ENCODE measurements at places on chromosomes 6 and 20. TPM values are rescaled to one million over a fixed set of nuclear protein-coding genes. Genes with fewer than 3 reads are reported as not detected.

GRCh38 chr20:32652739-32653526 is 20.8 kb downstream of the C20orf203 start:
- no peak overlapping the region for H3K4me3 ChIP-seq
- no peak overlapping the region for H3K27ac ChIP-seq
- DNase-seq = peak; percentile 97
- no peaks in the 10 kb centered on the region for H3K36me3 ChIP-seq
- H3K4me1 ChIP-seq = peaks cover 2% of the 10 kb centered on the region

- no peaks in the 10 kb centered on the region for H3K36me3 ChIP-seq
- no peaks in the 10 kb centered on the region for H3K4me1 ChIP-seq
- DNase-seq = no peak
Measured at GRCh38 chr6:170023620-170024521, 267.0 kb downstream of the DLL1 start.

- H3K4me3 ChIP-seq = no peak overlapping the region
- peaks cover 8% of the 10 kb centered on the region for H3K27me3 ChIP-seq
- DNase-seq = no peak
- H3K36me3 ChIP-seq = no peaks in the 10 kb centered on the region
- no peak overlapping the region for H3K27ac ChIP-seq
Measured at GRCh38 chr20:38253571-38253970, 7.0 kb downstream of the KIAA1755 start.

- no peaks in the 10 kb centered on the region for H3K36me3 ChIP-seq
- H3K27ac ChIP-seq = no peak overlapping the region
- no peak for DNase-seq
Measured at GRCh38 chr20:62466072-62466760, 9.6 kb downstream of the GATA5 start.

DNA sequence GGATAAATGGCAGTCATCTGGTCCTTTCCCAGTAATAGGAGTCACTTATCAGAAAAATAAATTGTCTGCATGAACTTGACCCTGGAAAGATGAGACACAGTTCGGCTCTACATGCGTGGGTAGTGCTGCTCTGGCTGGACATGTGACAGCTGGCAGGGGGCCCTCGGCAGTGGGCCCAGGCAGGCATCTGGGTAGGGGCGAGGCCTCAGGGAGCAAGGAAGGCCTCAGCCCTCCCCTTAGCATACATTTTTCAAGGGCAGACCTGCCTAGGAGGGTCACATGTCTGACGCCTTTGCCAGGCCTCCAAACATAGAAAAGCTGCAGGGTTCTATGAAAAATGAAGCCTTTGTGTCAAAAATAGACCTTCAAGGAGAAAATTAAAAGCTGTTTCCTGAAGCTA is 12.8 kb upstream of the ILRUN start:
- no peak overlapping the region for H3K4me3 ChIP-seq
- H3K4me1 ChIP-seq = peaks cover 5% of the 10 kb centered on the region
- H3K27me3 ChIP-seq = no peaks in the 10 kb centered on the region
- no peaks in the 10 kb centered on the region for H3K36me3 ChIP-seq
- DNase-seq = no peak
- no peak overlapping the region for H3K27ac ChIP-seq

- peaks cover 2% of the 10 kb centered on the region for H3K27me3 ChIP-seq
- no peak for DNase-seq
- peaks cover 7% of the 10 kb centered on the region for H3K4me1 ChIP-seq
- no peak overlapping the region for H3K27ac ChIP-seq
- no peak overlapping the region for H3K4me3 ChIP-seq
Measured at GRCh38 chr6:119083007-119083406, 4.5 kb upstream of the FAM184A start.

DNA sequence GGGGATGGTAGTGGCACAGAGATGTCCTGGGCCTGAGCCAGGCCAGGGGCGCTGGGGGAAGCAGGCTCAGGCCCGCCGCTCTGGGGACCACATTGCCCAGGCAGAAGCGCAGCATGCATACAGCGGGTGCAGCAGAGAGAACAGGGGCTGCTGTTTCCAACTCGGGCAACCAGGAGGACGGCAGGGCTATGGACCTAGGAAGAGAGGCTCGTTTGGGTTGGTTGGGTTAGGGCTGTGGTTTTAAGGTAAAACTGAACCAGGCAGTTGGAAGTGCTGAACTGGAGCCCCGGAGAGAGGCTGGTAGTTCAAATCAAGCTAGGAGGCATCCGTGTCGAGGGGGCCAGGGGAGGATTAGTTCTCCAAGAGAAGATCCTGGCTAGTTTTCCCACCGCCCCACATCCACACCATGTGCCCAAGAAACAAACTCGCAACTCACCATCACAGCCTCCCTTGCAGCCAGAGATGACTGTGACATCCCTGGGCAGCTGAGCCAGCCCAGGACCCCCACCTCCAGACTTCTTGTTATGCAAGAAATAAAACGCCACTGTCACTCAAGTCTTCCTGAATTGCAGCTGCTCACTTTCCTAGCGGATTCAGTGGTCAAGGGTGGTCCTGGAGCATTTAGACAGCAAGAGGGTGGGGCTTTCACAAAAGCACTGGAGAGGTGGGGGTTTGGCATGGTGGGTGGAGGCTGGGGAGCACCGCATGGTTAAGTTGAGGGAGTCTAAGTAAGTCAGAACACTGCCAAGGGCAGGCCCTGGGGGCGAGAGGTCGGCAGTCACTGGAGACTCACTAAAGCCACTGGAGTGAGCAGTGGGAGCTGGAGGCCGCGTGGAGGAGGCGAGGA is 161.2 kb downstream of the GRM4 start:
- H3K4me1 ChIP-seq = peaks cover 37% of the 10 kb centered on the region
- no peak overlapping the region for H3K27ac ChIP-seq
- H3K36me3 ChIP-seq = peaks cover 1% of the 10 kb centered on the region

DNA sequence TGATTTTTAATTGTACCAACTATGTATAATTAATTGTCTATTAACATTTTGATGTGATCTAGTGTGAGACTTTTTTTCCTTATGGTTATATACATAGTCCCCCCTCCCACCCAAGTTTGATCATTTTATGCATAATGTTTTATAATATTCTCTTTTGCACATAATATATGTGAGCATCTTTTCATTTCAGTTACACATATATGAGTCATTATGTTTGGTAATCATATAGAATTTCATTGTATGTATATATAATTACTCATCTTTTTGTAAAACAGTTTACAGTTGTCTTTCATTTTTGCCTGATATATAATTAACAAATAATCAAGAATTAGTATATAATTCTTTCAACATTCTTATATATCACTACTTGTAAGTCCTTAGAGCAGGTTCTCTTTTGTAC is 15.0 kb downstream of the RWDD1 start:
- H3K27ac ChIP-seq = no peak overlapping the region
- no peaks in the 10 kb centered on the region for H3K4me1 ChIP-seq
- no peak for DNase-seq
- no peak overlapping the region for H3K4me3 ChIP-seq

- no peak for DNase-seq
- H3K4me1 ChIP-seq = no peaks in the 10 kb centered on the region
- no peaks in the 10 kb centered on the region for H3K36me3 ChIP-seq
- no peak overlapping the region for H3K27ac ChIP-seq
Measured at GRCh38 chr6:55777469-55777868, 97.9 kb downstream of the BMP5 start.

- peaks cover 80% of the 10 kb centered on the region for H3K27me3 ChIP-seq
- H3K4me1 ChIP-seq = peaks cover 5% of the 10 kb centered on the region
- H3K36me3 ChIP-seq = no peaks in the 10 kb centered on the region
- peak within 1 kb of the TSS; percentile 33 for H3K4me3 ChIP-seq
- H3K27ac ChIP-seq = no peak within 1 kb of the TSS
Measured at GRCh38 chr20:675453-676314, at the start of gene SCRT2. TSS of gene SCRT2 (minus strand) at chr20:675802. CDS start at chr20:675601, 201 bp downstream.

- DNase-seq = no peak
- no peak overlapping the region for H3K27ac ChIP-seq
- no peaks in the 10 kb centered on the region for H3K27me3 ChIP-seq
- peaks cover 8% of the 10 kb centered on the region for H3K4me1 ChIP-seq
- no peak overlapping the region for H3K4me3 ChIP-seq
- peaks cover 3% of the 10 kb centered on the region for H3K36me3 ChIP-seq
Measured at GRCh38 chr20:14561741-14562221, 224.4 kb upstream of the FLRT3 start.

DNA sequence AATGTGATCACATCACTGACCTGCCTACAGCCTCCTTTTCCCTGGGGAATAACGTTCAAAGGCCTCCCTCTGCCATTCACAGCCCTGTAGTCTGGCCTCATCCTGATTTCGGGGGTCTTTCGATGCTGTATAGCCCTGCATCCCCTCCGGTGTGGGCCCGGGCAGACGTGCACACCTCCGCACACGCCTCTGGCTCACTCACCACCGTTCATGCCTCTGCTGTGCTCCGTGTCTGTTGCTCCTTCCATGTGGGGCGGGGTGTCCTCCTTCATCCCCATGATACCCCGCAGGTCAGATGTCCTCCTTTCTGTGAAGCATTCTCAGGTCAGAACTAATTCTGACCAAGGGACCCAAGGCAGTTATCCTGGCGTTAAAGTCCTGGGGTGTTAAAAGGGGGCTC is 13.8 kb upstream of the RBM38 start:
- H3K4me1 ChIP-seq = no peaks in the 10 kb centered on the region
- H3K36me3 ChIP-seq = peaks cover 16% of the 10 kb centered on the region
- no peak overlapping the region for H3K27ac ChIP-seq
- no peak overlapping the region for H3K4me3 ChIP-seq
- no peak for DNase-seq

GRCh38 chr6:46220352-46221221 is 49.8 kb upstream of the ENPP5 start:
- H3K4me3 ChIP-seq = no peak overlapping the region
- no peak for DNase-seq
- H3K4me1 ChIP-seq = peaks cover 14% of the 10 kb centered on the region

DNA sequence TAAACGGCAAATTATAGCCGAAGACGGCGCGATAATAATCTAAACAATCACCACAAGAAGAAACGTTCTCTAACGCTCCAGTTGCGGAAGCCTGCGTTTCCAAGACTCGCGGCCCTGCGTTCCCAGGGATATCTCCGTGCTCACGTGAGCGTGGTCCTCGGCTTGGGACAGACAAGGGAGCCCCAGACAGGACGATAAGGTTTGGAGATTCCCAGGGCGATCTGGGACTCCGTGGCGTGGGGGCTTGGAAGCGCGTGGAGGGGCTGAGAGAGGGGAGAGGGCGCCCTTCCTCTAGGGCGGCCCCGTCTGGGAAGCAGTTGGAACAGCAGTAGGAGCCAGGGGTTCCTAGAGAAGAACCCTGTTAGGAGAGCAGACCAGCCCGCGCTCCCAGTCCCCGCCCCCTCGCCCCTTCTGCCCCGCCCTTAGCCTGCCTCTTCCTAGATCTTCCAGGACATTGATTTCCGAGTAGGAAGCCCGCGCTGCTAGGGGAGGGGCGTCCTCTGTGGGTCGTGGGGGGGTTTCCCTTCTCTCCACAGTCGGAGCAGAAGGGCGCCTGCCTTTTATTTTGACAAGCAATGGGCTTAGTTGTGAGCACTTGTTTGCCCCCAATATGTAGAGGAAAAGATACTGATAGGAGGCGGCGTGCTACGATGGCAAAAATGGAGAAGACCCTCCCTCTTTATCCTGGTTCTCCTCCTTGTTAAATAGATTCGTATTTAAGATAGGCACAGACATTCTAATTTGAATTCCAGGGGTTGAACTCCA is 10.6 kb downstream of the NRN1 start:
- H3K4me3 ChIP-seq = peak overlapping the region; percentile 70
- H3K27ac ChIP-seq = peak overlapping the region; percentile 41
- no peaks in the 10 kb centered on the region for H3K36me3 ChIP-seq
- DNase-seq = peak; percentile 44
- H3K27me3 ChIP-seq = peaks cover 96% of the 10 kb centered on the region

GRCh38 chr6:135902756-135903331 is 51.3 kb downstream of the PDE7B start:
- H3K27me3 ChIP-seq = no peaks in the 10 kb centered on the region
- H3K27ac ChIP-seq = no peak overlapping the region
- no peak for DNase-seq

GRCh38 chr6:107740496-107741190 is 83.5 kb downstream of the SCML4 start:
- no peaks in the 10 kb centered on the region for H3K36me3 ChIP-seq
- DNase-seq = no peak
- no peaks in the 10 kb centered on the region for H3K4me1 ChIP-seq
- no peak overlapping the region for H3K4me3 ChIP-seq

GRCh38 chr6:16057446-16057845 is 71.4 kb upstream of the MYLIP start:
- DNase-seq = no peak
- no peaks in the 10 kb centered on the region for H3K36me3 ChIP-seq
- H3K4me1 ChIP-seq = peaks cover 16% of the 10 kb centered on the region
- H3K27ac ChIP-seq = no peak overlapping the region
- no peak overlapping the region for H3K4me3 ChIP-seq

GRCh38 chr20:22986601-22987000 is 48.5 kb upstream of the SSTR4 start:
- no peaks in the 10 kb centered on the region for H3K4me1 ChIP-seq
- no peak overlapping the region for H3K4me3 ChIP-seq
- no peak for DNase-seq
- peaks cover 5% of the 10 kb centered on the region for H3K27me3 ChIP-seq
- H3K36me3 ChIP-seq = no peaks in the 10 kb centered on the region
- H3K27ac ChIP-seq = no peak overlapping the region

- DNase-seq = no peak
- H3K27ac ChIP-seq = peak overlapping the region; percentile 97
- H3K27me3 ChIP-seq = no peaks in the 10 kb centered on the region
- H3K4me1 ChIP-seq = peaks cover 58% of the 10 kb centered on the region
Measured at GRCh38 chr6:106729841-106730240, 100.5 kb downstream of the QRSL1 start.

DNA sequence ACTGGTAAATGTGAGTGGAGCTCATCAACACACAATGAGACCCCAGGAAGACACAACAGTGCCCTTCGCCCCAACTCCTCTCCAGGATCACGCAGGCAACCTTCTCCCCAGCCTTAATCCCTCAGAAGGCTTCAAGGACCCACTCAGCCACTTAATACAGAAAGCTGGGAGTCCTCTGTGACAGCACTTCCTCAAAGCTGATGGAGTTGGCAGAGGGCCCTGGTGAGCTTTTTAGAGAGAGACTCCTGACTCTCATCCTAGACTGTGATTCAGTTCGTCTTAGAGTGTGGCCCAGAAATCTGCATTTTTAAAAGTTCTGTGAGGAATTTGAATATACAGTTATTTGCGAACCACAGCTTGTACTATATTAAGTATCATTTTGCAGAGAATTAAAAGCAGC is 187.7 kb downstream of the UST start:
- H3K4me3 ChIP-seq = no peak overlapping the region
- H3K27ac ChIP-seq = no peak overlapping the region
- H3K4me1 ChIP-seq = no peaks in the 10 kb centered on the region
- DNase-seq = no peak

- H3K36me3 ChIP-seq = no peaks in the 10 kb centered on the region
- no peak overlapping the region for H3K27ac ChIP-seq
- no peaks in the 10 kb centered on the region for H3K4me1 ChIP-seq
- no peak for DNase-seq
- no peak overlapping the region for H3K4me3 ChIP-seq
- no peaks in the 10 kb centered on the region for H3K27me3 ChIP-seq
Measured at GRCh38 chr6:126293891-126294524, 45.9 kb upstream of the CENPW start.

- DNase-seq = no peak
- H3K27me3 ChIP-seq = peaks cover 2% of the 10 kb centered on the region
- peaks cover 46% of the 10 kb centered on the region for H3K4me1 ChIP-seq
- H3K4me3 ChIP-seq = no peak overlapping the region
- H3K36me3 ChIP-seq = peaks cover 1% of the 10 kb centered on the region
- no peak overlapping the region for H3K27ac ChIP-seq
Measured at GRCh38 chr6:116881236-116881635, 4.2 kb downstream of the RFX6 start.

PTCRA gene
- total RNA-seq = not detected

SLC13A3 gene
- 5.0 TPM for total RNA-seq

OR14J1 gene
- not detected for total RNA-seq

LCA5 gene
- 8.9 TPM for total RNA-seq

SLC22A7 gene
- not detected for total RNA-seq

MYB gene
- 5.6 TPM for total RNA-seq

CD40 gene
- 1.5 TPM for total RNA-seq

CLIC5 gene
- 28.4 TPM for total RNA-seq

CYB5R4 gene
- total RNA-seq = 23.6 TPM

EEF1A2 gene
- total RNA-seq = 11.8 TPM

TFAP2A gene
- 10.0 TPM for total RNA-seq

UCKL1 gene
- 79.2 TPM for total RNA-seq
